ENCODE measurements at places on chromosomes 16 and 17. TPM values are rescaled to one million over a fixed set of nuclear protein-coding genes. Genes with fewer than 3 reads are reported as not detected.

DNA sequence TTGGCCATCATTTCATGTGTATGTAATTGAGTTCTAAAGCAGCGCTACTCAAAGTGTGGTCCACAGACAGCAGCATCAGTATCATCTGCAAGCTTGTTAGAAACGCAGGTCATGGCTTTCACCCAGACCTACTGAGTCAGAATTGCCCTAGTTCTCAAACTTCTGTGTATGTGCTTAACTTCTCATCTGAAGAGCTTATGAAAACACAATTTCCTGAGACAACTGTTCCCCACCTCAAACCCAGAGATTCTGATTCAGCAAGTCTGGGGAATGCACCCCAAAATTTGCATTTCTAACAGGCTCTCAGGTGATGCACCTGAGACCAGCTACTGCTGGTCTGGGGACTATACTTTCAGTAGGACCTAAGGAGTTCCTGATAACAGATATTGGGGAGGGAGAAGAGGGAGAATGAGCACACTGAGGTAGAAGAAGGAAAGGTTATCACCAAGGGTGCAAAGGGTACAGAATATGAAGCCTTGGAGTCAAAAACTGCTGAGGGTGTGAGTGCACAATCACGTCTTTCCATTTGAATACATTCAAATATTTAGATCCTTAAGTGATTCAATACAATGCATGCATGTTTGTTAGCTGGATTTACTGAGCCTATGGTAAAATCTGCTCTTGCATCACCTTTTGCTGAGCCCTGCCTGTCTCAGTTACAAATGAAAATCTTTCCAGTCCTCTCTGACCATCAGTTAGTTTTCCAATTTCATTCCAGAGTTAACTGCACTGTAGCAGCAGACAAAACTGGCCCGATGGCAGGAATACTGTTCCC, 29.2 kb upstream of the SKAP1 start:
- no peak for DNase-seq

- DNase-seq, result no peak
Observed at GRCh38 chr17:65485388-65486299, 75.8 kb downstream of the AXIN2 start.

GRCh38 chr16:70741783-70742125, 55.9 kb upstream of the MTSS2 start:
- DNase-seq, result no peak

- DNase-seq, result no peak
Observed at GRCh38 chr17:74424657-74425056, 7.2 kb upstream of the GPRC5C start.

- DNase-seq, result no peak
Observed at GRCh38 chr17:27155866-27156265, 138.0 kb upstream of the WSB1 start.

DNA sequence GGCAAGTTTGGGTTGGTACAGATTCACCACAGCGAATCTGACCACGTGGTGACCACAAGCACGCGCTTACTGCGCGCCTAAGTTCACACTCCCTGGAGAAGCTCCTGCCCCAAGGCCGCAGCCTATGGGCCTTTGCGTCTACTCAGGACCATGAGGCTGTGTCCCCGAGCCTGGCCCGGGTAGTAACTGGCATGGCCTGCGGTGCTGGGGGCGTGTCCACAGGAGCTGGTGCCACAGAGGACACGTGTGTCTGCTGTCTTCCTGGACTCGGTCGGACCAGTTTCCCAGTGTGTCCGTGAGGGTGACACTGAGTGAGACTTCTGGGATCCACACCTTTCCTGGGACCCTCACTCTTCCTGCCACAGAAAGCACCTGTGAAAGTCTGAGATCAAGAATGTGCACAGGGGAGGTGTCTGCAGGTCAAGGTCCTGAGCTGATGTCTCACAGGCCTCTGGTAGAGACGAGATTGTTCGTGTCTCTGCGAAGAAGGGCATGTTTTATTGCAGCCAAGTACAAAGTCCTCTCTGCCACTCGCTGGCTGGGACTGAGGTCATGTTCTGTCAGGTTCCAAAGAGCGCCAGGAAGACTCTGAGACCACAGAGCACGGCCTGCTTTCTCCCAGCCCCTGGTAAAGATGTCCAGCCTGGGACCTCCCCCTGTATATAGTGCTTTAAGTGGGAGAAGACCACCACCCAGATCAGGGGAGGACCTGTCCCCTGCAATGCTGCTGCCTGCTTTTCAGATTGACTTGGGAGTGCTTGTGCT, 25.2 kb upstream of the CAPN15 start:
- no peak for DNase-seq

DNA sequence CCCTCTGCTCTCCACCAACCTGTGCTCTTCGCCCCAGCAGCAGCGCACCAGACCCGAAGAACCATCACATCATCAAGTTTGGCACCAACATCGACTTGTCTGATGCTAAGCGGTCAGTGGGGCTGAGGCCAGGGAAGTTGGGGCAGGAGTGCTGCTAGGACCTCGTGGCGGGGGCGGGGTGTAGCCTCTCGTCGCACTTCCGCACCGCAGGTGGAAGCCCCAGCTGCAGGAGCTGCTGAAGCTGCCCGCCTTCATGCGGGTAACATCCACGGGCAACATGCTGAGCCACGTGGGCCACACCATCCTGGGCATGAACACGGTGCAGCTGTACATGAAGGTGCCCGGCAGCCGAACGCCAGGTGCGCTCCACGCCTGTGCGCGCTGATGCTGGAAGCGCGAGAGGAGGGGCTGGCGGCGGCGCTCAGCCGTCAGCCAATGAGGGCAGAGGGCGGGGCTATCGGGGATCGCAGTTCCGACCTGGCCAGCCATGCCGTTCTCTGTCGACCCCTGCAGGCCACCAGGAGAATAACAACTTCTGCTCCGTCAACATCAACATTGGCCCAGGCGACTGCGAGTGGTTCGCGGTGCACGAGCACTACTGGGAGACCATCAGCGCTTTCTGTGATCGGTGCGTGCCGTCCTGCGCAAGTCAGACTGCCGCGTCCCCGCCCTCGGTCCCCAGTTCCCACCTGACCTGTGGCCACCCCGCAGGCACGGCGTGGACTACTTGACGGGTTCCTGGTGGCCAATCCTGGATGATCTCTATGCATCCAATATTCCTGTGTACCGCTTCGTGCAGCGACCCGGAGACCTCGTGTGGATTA, 3.2 kb upstream of the TMEM88 start:
- peak; percentile 93 for DNase-seq

- no peak for DNase-seq
Observed at GRCh38 chr17:3907483-3908216, 8.6 kb downstream of the P2RX1 start.

- DNase-seq, result no peak
Observed at GRCh38 chr17:74532115-74532514, 840 bp upstream of the CD300LB start.

DNA sequence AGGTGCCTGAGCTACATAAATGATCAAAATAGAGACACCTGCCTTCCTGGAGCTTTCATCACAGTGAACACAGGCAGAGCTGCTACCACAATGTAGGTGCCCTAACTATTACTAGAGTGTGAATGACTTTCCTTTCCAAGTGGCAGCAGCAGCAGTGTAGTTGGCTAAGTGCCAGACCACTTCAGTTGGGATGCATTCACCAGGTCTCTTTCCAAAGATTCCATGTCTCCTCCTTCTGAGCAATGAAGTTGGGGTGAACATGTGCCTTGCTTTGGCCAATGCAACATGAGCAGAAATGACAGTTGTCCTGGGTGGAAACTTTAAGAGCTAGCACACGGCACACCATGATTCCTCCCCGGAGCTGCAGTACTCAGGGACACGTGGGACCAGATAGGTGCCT, 23.3 kb upstream of the CACNG4 start:
- DNase-seq, result no peak

DNA sequence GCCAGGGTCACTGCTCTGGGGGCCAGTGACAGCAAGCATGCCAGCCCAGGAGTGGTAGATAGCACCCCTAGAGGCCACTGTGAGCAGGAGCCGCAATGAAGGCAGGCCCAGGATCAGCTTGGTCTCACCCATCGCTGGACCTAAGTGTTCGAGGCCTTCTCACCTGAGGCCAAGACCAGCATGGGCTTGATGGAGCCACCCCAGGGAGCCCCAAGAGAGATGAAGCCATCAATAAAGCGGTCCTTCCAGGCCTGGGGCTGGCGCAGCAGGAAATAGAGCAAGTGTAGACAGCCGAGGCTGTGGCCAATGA, 1.8 kb downstream of the LCAT start:
- peak; percentile 31 for DNase-seq

DNA sequence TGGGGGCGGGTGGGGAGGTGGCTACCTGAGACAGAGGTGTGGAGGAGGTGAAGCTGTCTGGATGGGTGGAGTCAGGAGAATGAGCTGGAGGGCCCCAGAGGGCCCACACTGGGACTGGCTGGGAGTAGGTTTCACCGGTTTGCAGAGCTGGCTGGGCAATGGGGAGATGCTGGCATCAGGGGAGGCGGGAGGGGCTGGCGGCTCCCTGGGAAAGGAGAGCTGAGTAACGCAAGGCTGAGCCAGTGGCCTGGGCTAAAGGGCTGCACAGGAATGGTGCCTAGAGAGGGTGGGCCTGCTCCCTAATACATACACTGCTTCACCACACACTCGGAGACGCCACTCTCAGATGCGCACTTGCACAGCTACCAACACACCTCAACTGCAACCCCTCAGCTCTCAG, 12.4 kb downstream of the P3H4 start:
- no peak for DNase-seq

- no peak for DNase-seq
Observed at GRCh38 chr16:89705006-89705405, 3.5 kb upstream of the SPATA2L start.

GRCh38 chr16:83925095-83925905, 26.4 kb downstream of the MLYCD start:
- no peak for DNase-seq

- DNase-seq, result no peak
Observed at GRCh38 chr17:79936641-79937381, 97.6 kb upstream of the CBX4 start.

- DNase-seq, result no peak
Observed at GRCh38 chr17:72362376-72363088, 241.7 kb downstream of the SOX9 start.

DNA sequence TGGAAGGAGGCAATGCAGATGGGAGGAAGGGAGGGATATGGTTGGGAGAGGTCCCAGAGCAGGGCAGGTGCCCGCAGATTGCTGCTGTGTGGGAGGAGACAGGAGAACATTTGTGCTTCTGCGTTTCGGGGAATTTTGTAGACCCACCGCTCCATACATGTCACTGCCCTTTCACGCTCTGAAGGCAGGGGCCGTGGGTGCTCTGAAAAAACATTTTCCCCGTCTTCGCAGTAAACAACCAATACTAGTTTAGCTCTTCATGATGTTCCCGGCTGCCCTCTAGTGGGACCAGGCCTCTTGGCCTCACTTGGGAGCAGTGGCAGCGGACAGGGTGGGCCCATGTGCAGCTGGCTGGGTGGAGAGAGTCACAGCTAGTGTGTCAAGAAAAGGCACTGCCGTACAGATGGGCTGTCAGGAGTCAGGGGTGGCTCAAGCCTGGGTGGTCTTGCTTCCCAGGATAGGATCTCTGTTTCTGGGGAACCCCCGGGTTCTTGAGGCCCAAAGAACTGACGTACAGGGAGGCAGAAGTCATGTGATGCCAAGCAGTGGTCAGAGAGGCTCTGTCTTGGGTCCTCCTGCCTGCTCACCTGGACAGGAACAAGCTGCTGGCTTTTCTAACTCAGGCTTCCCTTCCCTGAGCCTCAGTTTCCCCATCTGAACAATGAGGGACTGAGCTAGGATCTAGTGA, 46.5 kb upstream of the CPNE2 start:
- no peak for DNase-seq

GRCh38 chr17:9487406-9487805, 88.2 kb downstream of the STX8 start:
- DNase-seq, result no peak

GRCh38 chr17:77716289-77716926, 242.1 kb upstream of the TNRC6C start:
- DNase-seq, result no peak

Gene FNDC8
- total RNA-seq, result not detected

Gene UNC13D
- 201 TPM for total RNA-seq

Gene SRCIN1
- 0.20 TPM for total RNA-seq

Gene CRHR1
- total RNA-seq, result not detected
